ENCODE measurements at places on chromosomes 6 and 20.

GRCh38 chr20:9945408-9945807 is 89.4 kb upstream of the ANKEF1 start:
- DNase-seq, result no peak

GRCh38 chr6:78347191-78347916 is 520.0 kb upstream of the IRAK1BP1 start:
- DNase-seq, result no peak

GRCh38 chr6:146133866-146134265 is 105.0 kb downstream of the GRM1 start:
- DNase-seq, result no peak

- no peak for DNase-seq
Measured at GRCh38 chr20:43975096-43975768, 60.6 kb downstream of the TOX2 start.

- DNase-seq, result no peak
Measured at GRCh38 chr6:151999194-151999593, 191.7 kb downstream of the ESR1 start.

DNA sequence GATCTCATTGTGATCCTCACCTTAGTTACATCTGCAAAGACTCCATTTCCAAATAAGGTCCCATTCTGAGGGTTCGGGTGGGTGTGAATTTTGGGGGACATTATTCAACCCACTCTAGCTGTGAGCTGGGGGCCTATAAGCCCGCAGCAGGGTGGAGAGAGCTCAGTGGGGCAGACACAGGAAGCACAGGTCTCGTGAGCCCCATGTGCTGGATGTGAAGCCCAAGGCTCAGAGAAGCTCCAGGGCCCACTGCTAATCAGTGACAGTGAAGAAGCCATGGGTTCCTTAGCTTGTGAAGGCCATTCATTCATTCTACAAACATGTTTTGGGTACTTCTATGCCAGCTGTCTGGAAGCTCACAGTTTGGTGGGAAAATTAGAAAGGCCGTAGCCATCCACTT is 47.5 kb downstream of the CHMP4B start:
- no peak for DNase-seq

- no peak for DNase-seq
Measured at GRCh38 chr6:16737925-16738324, 23.3 kb downstream of the ATXN1 start.

DNA sequence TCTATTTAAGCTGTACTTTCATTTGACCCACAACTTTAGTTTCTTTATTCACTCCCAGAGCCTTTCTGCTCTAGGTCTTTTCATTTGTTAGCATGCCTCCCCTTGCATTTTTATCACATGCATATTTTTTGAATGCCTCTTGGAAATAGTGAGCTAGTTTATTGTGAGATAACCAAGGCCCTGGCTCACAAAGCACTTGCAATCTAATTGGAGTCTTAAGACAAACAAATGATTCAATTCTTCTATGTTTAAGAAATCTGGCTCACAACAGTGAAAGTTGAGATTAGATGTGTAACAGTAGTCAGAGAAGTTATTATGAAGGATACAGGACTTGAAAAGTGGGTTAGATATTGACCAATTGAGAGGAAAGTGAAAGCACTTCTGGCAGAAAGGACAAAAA is 173.4 kb downstream of the MOXD1 start:
- no peak for DNase-seq

DNA sequence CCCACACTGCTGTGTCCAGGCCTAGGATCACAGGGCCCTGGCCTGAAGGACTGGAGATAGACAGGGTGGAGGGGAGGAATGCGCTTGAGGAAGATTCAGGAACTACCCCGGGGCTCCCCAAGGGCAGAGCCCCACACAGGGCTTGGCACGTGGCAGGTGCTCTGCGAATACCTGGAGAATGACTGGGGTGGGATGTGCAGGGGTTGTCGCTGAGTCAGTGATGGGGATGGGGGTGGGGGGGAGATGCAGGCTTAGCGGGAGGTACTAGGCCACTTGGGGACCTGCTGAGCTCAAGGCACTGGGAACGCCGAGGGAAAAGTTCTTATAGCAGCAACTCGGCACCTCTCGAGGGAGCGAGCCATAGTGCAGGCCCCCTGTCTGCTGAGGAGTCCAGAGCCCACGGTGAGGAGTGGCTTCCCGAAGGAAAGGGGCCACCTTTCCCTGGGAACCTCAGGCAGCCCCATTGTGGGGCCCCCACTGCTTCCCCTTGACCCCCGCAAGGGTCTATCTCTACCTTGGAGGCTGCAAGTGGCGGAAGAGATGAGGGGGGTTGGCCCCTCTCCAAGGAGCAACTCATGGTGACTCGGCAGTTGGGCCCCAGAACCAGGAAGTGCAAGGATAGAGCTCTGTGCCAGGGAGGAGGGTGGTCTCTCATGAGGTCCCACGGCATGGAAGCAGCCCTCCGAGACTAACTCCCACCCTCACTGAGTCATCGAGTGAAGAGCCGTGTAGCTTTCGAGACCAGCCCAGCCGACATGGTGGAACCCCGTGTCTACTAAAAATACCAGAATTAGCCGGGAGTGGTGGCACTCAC is 33.1 kb downstream of the SRC start:
- DNase-seq, result peak; percentile 42

GRCh38 chr6:41690541-41691330 is 44.7 kb downstream of the TFEB start:
- DNase-seq, result no peak

GRCh38 chr6:15026832-15027231 is 219.0 kb upstream of the JARID2 start:
- DNase-seq, result no peak

DNA sequence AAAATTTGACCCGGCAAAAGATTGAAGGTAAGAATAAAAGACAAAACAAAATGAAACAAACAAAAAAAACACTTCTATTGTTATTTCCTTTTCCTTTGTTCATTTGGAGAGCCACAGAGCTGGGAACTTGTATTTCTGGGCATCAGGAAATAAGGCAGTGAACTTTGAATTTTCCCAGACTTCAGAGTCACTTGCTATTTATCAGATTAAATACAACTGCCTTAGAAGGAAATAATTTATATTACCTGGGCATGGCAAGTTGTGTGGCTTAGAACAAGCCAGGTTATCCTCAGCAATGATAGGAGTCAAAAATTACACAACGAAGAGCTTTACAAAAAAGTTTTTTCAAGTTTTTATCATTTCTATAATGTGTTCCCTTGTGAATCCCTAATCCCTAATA is 20.2 kb upstream of the MRAP2 start:
- DNase-seq, result no peak

DNA sequence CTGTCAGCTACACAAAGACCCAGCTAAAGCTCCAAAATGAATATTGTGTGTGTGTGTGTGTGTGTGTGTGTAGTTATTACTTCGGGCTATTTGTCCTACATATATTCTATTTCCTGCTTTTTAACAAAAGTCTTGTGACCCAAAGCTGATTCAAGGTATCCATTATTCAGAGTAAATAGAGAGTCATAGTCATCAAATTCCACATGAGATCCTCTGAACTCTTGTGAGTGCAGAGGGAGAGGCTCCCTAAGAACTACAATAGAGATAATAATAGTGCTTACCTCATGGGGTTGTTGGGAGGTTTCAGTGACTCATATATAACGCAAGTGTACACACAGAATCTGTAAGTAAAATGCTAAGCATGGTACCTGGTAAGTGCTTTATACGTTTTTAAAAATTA is 95.6 kb upstream of the SHLD1 start:
- no peak for DNase-seq

- peak; percentile 9 for DNase-seq
Measured at GRCh38 chr20:3406481-3407039, 909 bp downstream of the DNAAF9 start.
